SK-N-SH treated with all-trans-retinoic acid at 6 μM for 48 hours (cell line): ENCODE measurements at places on chromosomes 5 and 9.

DNA sequence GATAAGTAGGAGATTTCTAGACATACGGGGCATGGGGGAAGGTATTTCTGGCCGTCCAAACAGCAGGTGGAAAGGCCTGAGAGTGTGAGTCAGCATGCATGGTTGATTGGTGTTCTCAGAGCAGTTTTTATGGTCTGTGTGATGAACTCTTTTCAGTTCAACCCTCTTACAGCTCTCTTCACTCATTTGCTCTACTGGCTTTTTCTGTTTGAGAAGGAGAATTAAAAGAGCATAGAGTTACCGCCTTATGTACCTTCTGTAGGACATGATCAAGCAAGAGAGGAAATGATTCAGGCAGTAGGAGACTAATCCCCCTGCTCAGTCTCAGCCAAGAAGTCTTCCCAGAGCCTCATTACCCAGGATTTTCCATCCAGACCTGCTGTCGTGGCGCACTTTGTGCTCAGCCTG lies 92.4 kb downstream of the PRDM6 start:
- no peak for ATAC-seq

- no peak for ATAC-seq
Measured at GRCh38 chr5:61431923-61432620, 100.0 kb downstream of the ZSWIM6 start.

GRCh38 chr5:61139094-61139873 lies 23.0 kb downstream of the SMIM15 start:
- ATAC-seq = peak; percentile 87

DNA sequence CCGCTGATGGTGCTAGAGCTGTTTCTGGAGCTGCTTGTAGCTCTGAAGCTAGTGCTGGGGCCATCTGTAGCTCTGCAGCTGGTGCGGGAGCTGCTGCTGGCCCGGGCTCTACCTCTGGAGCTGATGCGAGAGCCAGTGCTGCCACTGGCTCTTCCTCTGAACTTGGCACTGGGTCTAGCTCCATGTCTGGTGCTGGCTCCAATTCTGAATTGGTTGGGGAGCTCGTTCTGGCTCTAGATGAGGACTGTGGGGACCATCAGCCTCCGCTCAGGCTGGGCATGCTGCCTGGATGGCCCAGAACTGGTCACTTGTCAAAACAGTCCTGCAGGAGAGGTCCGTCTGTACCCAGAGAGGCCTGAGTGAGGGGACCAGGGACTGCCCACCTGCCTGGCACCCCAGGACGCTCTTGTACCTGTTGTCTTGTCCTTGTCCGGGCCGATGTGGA lies 21.5 kb downstream of the OBP2B start:
- ATAC-seq = no peak

GRCh38 chr5:116773926-116774325 lies 199.3 kb upstream of the SEMA6A start:
- ATAC-seq = no peak

GRCh38 chr5:79413112-79413511 lies 100.8 kb downstream of the HOMER1 start:
- no peak for ATAC-seq
